ENCODE measurements at places on chromosomes 3 and 15. TPM values are rescaled to one million over a fixed set of nuclear protein-coding genes. Genes with fewer than 3 reads are reported as not detected.

DNA sequence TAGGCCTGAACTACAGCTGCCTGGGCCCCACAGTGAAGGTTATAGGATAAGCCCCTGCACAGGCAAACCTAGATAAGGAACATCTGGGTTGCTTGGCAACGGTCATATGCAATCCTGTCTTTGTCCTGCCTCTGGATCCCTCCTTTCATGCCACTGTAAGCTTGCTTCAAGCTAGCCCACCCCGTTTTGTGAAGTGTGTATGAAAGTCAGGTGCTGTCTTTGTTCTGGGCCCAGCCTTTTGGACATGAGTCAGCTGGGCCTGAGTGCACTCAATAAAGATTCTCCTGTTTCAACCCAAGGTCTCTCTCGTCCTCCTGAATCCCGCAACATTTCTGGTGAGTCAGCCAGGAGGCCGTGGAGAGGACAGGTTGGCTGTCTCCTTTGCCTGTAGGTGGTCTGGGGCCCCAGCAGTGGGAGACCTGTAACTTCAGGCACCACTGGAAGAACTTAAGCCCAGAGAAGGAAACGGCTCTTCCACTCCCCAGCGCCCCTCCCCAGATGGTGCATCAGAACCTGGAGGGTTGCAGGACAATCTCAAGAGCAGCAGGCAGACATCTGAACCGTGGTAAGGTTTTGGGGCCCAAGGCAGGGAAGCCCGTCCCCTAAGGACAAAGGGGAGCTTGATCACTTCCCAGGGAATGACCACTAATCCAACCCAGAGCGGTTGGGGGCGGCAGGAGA, 8.3 kb upstream of the SLC9C1 start:
- DNase-seq: no peak

Gene C3orf20
- total RNA-seq: 0.17 TPM

- peak; percentile 45 for DNase-seq
Observed at GRCh38 chr15:101126618-101127505, 125.0 kb downstream of the CHSY1 start.

Gene MKRN3
- total RNA-seq: 2.5 TPM

Gene ALDH1A2
- not detected for total RNA-seq

GRCh38 chr15:22871481-22872086, 33.1 kb downstream of the NIPA2 start:
- DNase-seq: no peak

Gene C2CD4A
- 0.27 TPM for total RNA-seq

DNA sequence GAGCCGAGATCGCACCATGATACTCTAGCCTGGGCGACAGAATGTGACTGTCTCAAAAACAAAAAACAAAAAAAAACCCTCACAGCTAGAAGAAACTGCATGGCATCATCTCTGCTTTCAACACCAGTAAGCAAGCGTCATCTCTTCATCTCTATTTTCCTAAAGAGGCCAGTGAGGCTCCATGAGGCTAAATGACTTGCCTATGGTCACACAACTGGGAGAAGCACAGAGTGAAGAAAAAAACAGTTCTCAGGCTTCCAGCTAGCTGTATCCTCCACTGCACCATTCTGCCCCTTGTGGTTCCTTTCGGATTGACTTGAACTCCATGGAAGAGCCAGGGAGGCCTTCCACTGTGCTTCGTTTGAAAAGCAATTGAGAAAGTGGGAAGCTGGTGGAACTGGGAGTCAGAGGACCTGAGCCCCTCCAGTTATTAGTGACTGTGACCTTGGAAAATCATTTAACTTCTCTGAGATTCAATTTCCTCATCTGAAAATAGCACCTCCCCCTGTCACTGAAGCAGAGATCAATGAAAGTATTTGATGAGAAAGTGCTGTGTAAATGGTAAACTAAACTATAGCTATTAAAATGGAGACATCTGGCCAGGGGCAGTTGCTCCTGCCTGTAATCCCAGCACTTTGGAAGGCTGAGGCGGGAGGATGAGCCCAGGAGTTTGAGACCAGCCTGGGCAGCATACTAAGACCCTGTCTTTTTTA, 32.1 kb upstream of the DENND4A start:
- DNase-seq: peak; percentile 48

GRCh38 chr3:99250821-99251355, 349.4 kb upstream of the DCBLD2 start:
- no peak for DNase-seq

Gene LIPH
- not detected for total RNA-seq

- DNase-seq: no peak
Observed at GRCh38 chr3:171825222-171825828, 15.0 kb upstream of the PLD1 start.

- no peak for DNase-seq
Observed at GRCh38 chr3:23888617-23889228, 28.1 kb downstream of the NKIRAS1 start.

DNA sequence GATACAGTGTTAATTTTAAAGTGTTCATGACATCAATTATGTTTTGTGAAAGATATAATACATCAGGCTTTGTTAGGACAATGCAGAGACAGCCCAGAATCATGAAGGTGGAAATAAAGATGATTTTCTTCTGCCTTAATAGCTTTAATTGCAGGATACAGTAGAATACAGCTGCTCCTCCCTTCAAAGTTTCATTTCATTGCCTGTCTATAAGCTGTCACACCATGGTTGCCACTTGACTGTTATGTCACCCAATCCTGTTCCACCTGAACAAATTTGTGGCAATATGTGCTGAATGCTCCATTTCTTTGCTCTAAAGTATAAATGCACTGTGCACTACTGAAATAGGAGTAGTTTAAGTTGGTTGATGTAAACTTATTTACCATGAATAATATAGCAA, 537.8 kb upstream of the ROBO2 start:
- no peak for DNase-seq

- DNase-seq: peak; percentile 80
Observed at GRCh38 chr15:68256675-68257450, 20.7 kb upstream of the FEM1B start.

DNA sequence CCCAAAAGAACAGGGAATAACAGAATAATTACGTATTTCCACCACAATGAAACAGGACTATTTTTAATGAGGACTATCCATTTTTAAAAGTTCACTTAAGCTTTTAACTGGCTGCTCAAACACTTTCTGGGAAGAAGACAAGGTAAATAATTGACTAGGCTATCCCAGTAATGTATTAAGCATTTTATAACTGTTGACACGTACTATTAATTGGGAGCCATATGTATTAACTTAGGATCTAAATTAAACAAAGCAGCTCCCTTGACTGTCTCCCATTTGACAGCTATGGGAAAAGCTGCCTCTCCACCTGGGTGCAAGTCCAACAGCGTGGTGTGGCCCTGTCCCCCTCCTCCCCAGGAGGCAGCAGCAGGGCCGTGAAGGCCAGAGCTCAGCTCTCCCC, 36.1 kb downstream of the MYO5C start:
- DNase-seq: no peak

- peak; percentile 58 for DNase-seq
Observed at GRCh38 chr15:45179221-45179985, 8.4 kb downstream of the SHF start.

- no peak for DNase-seq
Observed at GRCh38 chr15:42493679-42494078, 1.8 kb upstream of the SNAP23 start.

Gene ACOX2
- not detected for total RNA-seq

Measured in activated naive CD4-positive, alpha-beta T cell treated with anti-CD3 and anti-CD28 coated beads for 36 hours (primary cell).